T follicular helper cell (primary cell): ENCODE measurements at places on chromosomes 7 and 10.

GRCh38 chr10:103648251-103648635, 154.7 kb downstream of the NEURL1 start:
- DNase-seq: no peak

- no peak for DNase-seq
Observed at GRCh38 chr7:80825499-80825898, 93.4 kb downstream of the SEMA3C start.

DNA sequence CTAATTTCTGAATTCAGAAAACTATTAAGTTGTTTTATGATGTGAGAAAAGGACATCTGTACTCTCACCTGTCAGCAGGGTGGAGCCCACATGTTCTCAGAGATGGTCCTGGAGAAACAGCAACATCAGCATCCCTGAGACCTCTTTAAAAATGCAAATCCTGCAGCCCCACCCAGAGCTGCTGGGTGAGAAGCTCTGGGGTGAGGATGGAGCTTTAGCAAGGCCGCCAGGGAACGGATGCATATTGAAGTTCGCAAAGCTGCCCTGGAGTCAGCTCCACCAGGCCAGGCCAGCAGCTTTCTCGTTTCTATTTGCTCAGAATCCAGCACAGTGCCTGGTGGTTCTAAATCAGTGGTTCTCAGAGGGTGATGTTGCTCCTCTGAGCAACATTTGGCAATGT, 49.1 kb downstream of the PRKCQ start:
- DNase-seq: no peak

- DNase-seq: no peak
Observed at GRCh38 chr7:141160246-141160860, 86.5 kb downstream of the TMEM178B start.

- DNase-seq: no peak
Observed at GRCh38 chr7:25196132-25196896, 32.0 kb downstream of the NPVF start.

DNA sequence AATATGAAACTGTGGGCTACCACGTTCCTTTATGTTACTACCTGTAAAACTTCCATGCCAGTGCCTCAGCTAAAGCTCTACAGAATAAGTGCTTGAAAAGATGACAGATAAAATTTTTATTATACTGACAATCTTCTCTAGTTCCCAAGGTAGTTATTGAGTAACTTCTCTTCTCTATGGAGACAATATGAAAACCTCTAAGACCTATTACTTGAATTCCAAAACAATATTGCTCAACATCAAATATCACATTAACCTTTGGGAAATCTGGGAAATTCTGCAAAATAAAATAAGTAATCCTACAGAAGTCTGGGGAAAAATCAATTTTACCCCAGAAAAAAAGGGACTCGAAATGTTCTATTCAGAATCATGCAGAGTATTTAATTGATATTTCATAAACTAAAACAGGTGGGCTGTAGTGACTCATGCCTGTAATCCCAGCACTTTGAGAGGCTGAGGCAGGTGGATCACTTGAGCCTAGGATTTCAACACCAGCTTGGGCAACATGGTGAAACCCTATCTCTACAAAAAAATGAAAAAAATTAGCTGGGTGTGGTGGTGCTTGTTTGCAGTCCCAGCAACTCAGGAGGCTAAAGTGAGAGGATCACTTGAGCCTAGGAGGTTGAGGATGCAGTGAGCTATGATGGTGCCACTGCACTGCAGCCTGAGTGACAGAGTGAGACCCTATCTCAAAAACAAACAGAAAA, 23.8 kb upstream of the ANK3 start:
- DNase-seq: no peak

- no peak for DNase-seq
Observed at GRCh38 chr7:30193336-30193943, 58.7 kb downstream of the MTURN start.

- DNase-seq: no peak
Observed at GRCh38 chr7:109772161-109772560, 1202.5 kb downstream of the DNAJB9 start.

DNA sequence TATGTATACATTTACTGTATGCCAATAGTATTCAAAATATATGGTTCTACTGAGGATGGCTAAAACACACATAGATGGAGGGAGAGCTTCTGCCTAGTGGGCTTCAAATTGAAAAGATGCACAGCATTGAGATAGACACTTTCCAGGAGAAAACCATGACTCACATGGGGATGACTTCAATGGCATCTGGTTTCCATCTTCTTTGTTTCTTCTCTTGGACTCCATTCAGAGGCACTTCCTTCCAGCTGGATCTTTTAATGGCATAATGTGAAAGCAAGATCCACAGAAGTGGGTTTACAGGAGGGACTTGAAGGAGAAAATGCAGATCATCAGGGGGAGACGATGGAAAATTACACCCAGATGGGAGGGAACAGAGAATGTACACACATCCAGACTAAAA, 84.9 kb downstream of the ZNF365 start:
- DNase-seq: no peak

- DNase-seq: no peak
Observed at GRCh38 chr10:60649485-60650377, 128.5 kb upstream of the CDK1 start.

DNA sequence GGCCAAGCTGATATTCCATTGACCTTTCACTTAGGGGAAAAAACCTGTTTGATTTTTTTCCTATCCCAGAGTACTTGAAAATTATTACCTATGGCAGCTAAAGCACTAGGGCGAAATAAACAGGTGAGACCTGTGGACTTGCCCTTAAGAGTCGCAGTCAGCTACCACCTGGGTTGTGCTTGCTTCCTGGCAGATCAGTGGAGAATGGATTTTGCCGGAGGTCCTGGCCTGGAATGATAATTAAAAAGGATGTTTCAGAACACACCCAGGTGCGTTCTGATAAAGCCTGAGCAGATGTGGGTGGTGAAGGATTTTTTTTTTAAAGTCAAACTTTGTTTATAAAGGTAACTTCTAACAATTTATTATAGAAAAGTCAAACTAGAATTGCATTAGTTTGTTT, 59.1 kb downstream of the AUTS2 start:
- no peak for DNase-seq

DNA sequence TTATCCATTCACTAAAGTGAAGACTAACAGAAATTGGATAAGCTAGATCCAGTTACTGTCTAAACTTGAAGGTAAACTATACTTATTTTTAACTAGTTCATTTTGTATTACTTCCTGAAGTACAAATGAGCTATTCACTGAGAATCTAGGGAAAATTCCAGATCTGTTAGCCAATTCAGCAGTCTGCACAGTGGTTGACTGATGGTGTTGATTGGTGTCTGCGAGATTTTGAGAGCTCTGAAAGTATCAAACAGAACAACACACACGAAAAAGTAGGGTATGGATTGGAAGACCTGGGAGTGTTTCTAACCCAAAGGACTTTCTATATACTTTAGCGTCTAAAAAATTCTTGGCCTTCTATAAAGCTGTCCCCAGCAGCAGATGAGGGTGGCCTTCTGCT, 33.6 kb upstream of the AGR2 start:
- no peak for DNase-seq

GRCh38 chr7:90345595-90346335, 751 bp upstream of the GTPBP10 start:
- DNase-seq: no peak

DNA sequence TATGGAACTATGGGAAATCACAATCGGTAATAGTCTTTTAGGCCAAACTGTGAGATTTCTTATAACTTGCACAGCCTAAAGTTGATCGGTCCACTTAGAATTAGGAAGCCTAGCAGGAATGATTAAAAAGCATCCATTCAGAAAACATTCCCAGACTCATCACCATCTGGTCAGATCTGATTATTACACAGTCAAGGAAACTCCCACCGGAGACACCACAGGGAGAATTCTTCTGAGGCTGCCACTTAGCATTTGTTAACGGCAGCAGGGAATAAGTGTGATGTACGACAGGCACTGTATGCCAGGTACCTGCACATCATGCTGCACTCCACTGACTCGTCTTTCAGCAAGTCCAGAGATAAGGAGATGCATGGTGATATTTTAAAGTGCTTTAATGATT, 227.6 kb upstream of the STEAP1 start:
- DNase-seq: no peak

DNA sequence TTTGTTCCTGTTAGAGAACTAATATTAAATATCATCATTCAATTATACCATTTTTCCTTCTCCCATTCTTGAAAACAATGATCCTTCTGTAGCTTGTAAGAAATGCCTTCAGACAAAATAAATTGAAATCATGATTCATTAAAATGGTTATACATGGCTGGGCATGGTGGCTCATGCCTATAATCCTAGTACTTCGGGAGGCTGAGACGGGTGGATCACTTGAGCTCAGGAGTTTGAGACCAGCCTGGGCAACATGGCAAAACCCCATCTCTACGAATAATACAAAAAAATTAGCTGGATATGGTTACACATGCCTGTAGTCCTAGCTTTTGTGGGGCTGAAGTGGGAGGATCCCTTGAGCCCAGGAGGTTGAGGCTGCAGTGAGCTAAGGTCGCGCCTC, 13.0 kb downstream of the CD36 start:
- no peak for DNase-seq

GRCh38 chr10:15189133-15189885, 20.8 kb upstream of the NMT2 start:
- no peak for DNase-seq

DNA sequence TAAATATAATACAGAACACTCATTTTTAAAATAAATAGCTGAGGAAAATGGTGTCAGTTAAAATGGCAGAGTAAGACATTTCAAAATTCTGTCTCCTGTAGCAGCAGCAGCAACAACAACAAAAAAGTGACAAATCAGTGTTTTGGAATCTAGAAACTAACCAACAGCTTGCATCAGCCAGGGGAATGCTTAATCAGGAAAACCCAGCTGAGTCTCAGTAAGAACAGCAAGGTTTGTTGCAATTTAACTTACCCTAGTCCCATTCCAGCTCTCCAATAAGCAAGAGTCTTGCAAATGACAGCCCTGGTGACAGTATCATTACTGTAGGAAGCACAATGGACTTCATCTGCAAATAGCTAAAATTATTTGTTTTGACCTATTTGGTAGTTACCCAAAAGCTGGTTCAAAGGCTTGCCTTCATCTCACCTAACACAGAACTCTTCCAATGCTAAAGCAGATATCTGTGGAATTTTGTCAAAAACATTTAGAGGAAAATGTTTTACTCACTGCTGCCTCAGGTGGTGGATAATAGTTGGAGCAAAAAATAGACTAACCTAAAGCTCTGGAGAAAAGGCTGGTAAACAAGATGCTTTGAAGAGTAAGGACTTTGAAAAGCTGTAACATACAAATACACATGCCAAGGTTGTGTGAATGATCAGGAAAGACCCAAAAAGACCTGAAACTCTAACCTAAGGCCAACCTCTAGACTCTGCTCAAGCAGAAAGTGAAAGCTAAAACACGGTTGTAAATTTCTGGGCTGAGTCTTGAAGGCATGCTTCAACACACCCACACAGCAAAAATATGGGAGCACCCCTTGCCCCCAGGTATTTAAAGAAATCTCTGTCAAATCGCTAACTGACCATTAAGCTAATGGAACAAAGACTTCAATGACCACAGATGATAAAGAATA, 9.9 kb upstream of the ARHGAP22 start:
- no peak for DNase-seq

DNA sequence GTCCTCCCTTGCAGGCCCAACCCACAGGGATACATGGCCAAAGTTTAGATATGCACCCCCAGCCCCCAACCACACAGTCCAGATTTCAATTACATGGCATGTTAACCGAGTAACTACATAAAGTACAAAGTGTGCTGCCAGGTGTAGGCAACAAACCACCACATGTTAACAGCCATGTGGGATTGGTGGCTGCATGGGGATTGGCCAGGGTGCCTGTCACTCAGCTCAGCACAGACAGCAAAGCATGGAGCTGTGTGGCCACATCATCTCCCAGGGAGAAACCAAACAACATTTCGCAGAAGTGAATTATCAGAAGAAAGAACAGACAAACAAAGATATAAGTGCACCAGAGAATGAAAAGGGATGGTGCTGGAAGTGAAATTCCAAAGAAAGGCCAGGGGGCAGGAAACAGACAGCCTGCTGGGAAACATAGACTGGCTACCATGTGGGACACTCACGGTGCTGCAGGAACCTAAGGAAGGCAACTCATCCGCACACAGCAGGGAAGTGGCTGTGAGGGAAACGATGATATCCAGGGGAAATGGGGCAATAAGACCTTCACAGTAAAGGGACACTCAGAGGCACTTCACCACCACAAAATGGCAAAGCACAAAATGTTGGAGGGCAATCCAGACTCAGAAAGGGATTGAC, 171.2 kb downstream of the PTPRN2 start:
- no peak for DNase-seq

- DNase-seq: no peak
Observed at GRCh38 chr7:1344421-1344820, 111.7 kb downstream of the UNCX start.

GRCh38 chr7:126716321-126716720, 536.4 kb downstream of the GRM8 start:
- no peak for DNase-seq

DNA sequence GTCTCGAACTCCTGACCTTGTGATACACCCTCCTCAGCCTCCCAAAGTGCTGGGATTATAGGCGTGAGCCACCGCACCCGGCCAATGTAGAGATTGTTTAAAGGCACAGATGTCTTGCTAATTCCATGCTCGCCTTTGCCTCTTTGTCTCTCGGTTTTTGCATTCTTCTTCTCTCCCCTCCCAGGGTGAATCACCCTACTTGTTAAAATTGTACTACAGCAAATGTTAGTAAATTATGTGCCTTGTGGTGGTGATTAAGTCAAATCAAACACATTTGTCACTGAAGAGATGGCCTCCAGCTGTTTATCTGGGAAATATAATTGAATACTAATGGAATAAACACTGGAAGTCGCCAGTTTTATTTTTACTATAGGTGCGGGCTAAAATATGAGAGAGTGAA, 384.4 kb upstream of the AUTS2 start:
- no peak for DNase-seq

DNA sequence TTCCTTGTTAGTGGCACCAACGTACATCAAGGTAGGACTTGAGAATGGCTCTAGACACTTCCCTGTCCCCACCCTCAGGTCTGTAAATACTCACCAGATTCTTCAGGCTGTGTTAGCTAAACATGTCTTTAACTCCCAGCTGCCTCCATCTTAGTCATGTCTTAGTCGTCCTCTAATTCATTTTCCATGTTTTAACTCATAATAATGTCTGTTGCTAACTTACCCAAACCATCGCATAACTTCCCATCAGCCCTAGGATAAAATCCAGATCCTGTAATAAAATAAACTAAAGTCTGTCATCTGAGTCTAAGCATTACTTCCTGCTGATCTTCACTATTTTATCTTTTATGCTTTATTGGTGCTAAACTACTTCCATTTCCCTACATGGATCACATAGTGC, 600.0 kb upstream of the CELF2 start:
- DNase-seq: no peak

GRCh38 chr10:31011665-31012022, 20.0 kb downstream of the ZNF438 start:
- DNase-seq: no peak

- no peak for DNase-seq
Observed at GRCh38 chr7:116548506-116548905, 23.7 kb downstream of the CAV1 start.

- DNase-seq: no peak
Observed at GRCh38 chr10:78829565-78829964, 239.2 kb upstream of the ZMIZ1 start.

GRCh38 chr7:13801669-13802068, 187.8 kb downstream of the ETV1 start:
- DNase-seq: no peak

GRCh38 chr10:89805599-89806013, 104.2 kb downstream of the KIF20B start:
- DNase-seq: no peak

GRCh38 chr7:27199849-27200760, at the start of gene HOXA13:
Gene HOXA13, minus strand, starts transcription at chr7:27200091. Its CDS starts 14 bp downstream, at chr7:27200077.
- no peak for DNase-seq
